Posterior cingulate gyrus (tissue), 11 donors: ENCODE measurements at places on chromosomes 13 and 19.

DNA sequence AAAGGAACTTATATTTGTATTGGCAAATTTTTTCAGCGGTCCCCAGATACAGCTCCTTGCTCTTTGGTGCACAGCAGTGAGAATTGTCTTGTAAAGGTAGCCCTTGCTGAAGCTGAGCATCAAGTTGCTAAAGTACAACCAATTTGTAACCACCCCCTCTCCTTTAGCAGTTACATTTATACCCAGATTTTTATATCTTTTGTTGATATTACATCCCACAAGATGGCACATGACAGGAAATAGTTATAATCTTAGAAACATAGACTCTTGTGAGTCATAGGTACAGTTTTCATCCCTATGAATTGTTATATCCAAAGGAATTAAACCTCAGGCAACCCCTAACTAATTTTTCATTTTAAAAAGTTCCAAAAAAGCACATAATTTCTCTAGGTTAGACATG, 523.0 kb upstream of the SLITRK1 start:
- DNase-seq = no peak

DNA sequence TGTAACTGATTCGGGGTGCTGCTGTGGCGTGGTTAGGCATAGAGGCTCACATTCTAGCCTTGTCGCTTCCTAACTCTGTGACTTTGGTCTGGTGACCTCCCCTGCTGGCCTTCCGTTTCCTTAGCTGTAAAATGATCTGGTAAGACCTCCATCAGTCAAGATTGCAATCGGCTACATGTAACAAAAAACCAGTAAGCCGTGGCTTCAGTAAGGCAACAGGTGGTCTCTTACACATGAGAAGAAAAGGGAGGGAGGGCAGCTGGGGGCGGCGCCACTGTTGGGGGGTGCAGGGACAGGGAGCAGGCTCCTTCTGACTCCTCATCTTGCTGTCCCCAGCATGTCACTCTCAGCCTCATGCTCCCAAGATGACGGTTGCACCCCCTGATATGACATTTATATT, 148.0 kb downstream of the SIPA1L3 start:
- DNase-seq = no peak

DNA sequence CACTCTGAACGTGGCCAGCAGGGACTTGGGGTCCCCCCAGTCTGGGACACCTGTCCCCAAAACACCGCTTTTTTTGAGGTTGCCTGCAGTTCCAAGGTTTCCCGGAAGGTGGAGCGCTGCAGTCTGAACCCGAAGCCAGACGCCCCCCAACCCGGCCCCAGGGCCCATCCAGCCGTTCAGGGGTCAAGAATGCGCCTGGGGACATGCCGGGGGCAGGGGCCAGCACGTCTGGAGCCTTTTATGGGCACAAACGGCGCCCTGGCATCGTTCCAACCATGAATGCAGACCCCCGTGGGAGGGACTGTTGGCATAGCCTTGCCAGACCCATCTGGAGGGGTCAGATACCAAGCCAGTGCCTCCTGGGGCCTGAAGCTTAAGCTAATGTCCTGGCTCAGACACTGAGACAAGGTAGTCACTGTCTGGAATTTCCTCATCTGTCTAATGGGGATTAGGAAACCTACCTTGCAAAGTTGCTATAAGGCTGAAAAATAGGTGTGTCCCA, 6.9 kb downstream of the S1PR5 start:
- DNase-seq = no peak

- DNase-seq = no peak
Measured at GRCh38 chr19:41616792-41617621, 9.9 kb downstream of the CEACAM4 start.

DNA sequence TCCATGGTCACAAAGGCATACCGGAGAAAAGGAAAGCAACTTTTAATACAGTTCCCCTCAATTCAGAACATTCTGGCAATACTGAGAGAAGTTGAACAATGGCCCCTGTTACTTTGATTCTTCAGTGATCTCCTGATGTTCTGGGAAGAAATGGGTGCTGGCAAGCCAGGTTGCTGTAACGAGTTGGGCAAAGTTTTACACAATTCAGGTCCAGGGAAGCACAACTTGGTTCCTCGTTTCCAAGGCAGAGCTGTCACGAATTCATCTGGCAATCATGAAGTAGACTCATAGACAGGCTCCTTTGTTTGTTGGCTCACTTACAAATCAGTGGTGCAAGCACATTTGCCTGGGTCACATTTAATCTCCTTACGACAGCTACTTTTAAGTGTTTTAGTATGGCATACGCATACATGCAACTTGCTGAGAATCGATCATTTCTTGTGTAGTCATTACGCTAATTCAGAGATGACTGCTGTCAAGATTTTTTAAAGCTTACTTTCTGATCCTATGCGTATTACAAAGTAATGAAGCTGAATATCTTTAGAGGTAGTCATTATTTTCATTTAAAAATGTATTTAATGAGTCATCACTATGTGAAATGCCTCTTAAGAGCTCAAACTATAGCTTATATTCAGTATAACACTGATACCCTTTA, 174.7 kb downstream of the GPC5 start:
- DNase-seq = no peak

DNA sequence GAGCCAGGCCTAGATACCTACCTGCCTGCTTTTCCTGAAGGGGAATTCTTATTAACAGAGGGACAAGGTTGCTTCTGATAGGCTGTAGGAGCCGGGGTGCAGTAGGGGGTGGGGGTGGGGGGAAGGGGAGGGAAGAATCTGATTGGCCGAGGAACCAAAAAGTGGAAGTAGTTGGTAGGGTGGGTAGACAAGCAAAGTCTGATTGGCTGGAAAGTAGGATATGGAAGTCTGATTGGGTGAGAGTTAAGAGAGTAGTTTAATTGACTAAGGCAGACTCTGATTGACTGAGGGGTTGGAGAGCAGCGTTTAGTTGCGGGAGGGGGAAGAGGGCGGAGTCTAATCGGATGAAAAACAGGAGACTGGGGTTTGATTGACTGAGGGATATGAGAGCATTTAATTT, 9.4 kb upstream of the CYP4F22 start:
- DNase-seq = no peak

- DNase-seq = no peak
Measured at GRCh38 chr19:56919308-56919995, 78.9 kb upstream of the PEG3 start.

- DNase-seq = peak; percentile 66
Measured at GRCh38 chr19:46717034-46717715, at the start of gene PRKD2. Gene PRKD2, minus strand, starts transcription at chr19:46717114. Its CDS starts 744 bp downstream, at chr19:46716370.

DNA sequence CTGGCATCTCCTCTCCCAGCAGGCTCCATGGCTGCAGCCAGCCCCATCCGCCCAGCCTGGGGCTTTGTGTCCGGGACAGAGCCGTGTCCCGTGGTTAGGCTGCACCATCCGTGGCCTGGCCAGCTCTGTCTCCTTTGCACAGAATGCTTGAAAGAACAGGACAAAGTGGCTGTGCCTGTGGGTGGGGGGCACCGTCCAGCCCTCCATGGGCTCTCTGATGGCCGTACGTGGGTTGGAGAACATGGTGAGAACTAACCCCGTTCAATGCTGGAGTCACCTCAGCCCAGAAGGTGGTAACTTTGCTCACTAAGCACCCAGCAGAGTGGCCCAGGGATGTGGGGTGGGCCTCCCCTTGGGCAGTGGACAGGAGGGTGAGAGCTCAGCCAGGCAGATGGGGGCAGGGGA, 2.8 kb downstream of the RPS15 start:
- no peak for DNase-seq

GRCh38 chr13:114264886-114265611, 16.4 kb upstream of the UPF3A start:
- DNase-seq = no peak

GRCh38 chr13:69264362-69265334, 843.0 kb upstream of the ATXN8OS start:
- no peak for DNase-seq

DNA sequence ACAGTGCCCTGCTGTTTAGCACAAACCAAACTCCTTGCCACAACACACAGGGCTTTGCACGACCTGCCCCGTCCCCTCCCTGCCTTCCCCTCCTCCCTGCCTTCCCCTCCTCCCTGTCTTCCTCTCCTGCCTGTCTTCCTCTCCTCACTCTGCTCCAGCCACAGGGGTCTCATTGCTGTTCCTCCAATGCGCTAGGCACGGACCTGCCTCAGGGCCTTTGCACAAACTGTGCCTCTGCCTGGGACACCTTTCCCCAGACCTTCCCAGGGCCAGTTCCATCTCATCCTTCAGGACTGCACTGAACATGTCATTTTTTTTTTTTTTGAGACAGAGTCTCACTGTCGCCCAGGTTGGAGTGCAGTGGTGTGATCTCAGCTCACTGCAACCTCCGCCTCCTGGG, 1.8 kb upstream of the CREB3L3 start:
- no peak for DNase-seq

DNA sequence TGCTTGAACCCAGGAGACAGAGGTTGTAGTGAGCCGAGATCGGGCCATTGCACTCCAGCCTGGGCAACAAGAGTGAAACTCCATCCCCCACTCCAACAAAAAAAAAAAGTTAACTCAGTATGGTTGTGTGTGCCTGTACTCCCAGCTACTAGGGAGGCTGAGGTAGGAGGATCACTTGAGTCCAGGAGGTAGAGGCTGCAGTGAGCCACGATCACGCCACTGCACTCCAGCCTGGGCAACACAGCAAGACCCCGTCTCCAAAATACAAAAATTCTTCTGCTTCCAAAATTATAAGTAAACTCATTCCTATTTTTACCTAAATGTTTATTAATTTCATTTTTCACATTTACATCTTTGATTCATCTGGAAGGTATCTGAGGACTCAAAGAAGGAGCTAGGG, 14.4 kb downstream of the PNMA8A start:
- no peak for DNase-seq

- DNase-seq = no peak
Measured at GRCh38 chr13:33571618-33572017, 246.3 kb upstream of the RFC3 start.

DNA sequence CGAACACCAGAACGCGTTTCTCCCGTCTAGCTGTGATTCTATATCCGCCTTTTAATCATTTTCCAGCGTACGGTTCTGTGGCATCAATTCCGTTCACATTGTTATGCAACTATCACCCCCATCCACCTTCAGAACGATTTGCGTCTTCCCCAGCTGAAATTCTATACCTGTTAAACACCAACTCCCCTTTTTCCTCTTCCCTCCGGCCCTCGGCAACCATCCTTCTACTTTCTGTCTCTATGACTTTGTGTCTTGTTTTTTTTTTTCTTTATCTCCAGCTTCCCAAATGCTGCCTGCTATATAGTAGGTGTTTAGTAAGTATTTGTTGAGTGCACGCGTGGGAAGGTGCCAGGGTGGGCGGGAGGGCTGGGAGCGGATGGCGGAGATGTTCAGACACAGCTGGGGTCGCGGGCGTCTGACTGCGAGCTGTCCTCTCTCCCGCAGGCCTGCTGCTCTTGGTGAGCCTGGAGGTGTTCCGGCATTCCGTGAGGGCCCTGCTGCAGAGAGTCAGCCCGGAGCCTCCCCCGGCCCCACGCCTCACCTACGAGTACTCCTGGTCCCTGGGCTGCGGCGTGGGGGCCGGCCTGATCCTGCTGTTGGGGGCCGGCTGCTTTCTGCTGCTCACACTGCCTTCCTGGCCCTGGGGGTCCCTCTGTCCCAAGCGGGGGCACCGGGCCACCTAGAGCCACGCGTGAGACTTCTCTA, 20.2 kb downstream of the CACNG6 start:
- DNase-seq = no peak
